ENCODE measurements at places on chromosomes 4 and X.

GRCh38 chr4:5558502-5558901 is 149.9 kb downstream of the EVC2 start:
- DNase-seq: no peak

GRCh38 chrX:21151051-21151450 is 223.2 kb upstream of the CNKSR2 start:
- no peak for DNase-seq

- DNase-seq: no peak
These were observed 5.4 kb downstream of the KLHL5 start for GRCh38 chr4:39067451-39067850.

DNA sequence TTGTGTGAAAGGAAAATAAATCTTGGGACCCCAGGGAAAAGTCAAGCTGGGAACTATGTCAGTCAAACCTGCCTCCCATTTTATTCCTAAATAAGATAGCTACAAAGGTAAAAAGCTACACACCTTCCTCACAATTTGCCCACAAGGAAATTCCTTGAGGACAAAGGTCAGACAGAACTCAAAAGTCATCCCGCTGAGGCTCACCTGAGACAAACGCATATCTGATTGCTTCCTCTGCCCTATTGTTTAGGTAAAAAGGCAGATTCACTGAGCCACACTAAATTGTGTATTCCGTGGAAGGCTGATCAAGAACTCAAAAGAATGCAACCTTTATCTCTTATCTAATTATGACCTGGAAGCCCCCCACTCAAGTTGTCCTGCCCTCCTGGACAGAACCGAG is 58.7 kb upstream of the MAML3 start:
- no peak for DNase-seq

DNA sequence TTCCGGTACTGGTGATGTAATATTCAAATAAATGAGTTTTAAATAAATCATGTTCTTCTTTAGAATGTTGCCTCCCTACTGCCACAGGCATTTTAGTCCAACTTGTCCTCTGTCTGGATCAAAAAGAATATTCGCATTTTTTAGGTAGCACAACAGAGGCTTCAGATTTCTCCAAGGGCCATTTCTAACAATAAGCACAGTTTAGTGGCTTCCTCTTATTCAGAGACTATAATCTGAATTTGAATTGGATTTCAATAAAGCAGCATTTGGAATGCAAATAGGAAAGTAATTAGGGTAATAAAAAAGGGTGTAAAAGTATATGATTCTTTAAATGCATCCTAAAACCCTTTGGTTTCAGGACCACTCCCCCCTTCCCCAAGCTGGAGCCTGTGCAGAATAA is 167.9 kb upstream of the GLRA2 start:
- no peak for DNase-seq

GRCh38 chr4:140137671-140138070 is 16.3 kb downstream of the MAML3 start:
- DNase-seq: no peak

GRCh38 chrX:47854474-47854873 is 17.8 kb downstream of the ZNF81 start:
- DNase-seq: no peak

GRCh38 chrX:118593407-118593806 is 97.8 kb downstream of the DOCK11 start:
- no peak for DNase-seq

- DNase-seq: no peak
These were observed 88.8 kb upstream of the CCDC160 start for GRCh38 chrX:134148172-134148692.

DNA sequence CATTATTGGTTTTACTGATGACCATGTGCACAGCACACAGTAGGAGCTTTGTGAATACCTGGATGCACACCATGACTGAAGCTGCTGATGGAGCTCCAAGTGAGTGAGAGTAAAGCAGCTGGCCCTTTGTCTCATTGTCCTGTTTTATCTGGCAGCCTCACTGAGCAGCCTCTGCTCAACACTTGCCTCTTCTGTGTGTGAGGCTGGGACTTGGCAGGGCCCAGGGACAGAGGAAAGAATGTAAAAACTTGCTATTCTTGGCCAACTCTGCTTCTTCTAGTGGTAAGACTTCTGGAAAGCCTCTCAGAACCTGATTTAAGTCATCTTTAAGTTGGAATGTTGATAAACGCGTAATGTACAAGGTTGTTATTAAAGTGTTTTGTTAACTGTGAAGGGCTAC is 61.4 kb downstream of the BEX1 start:
- no peak for DNase-seq

DNA sequence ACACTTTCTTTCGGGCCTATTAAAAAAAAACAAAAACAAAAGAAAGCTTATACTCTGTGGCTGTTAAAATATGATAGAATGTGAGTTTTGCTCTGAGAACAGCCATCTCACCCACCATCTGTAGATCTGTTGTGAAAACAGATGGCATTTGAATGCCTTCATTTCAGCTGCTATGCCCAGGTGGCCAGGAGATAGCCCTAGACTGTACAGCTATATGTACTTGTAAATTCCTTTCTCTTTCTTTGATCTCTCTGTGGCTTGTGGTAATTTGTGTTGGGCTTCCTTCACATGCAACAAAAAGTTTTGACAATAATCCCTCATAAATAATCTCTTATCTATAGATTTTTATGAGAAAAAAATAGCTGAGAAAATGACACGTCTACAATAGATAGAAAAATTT is 38.1 kb downstream of the PNPLA4 start:
- DNase-seq: no peak

GRCh38 chr4:85805891-85806290 is 330.9 kb downstream of the ARHGAP24 start:
- DNase-seq: no peak

Data from coronary artery (tissue), 2 donors.